ENCODE measurements at places on chromosomes 5 and 9.

GRCh38 chr5:163916376-163916775, 411.0 kb downstream of the MAT2B start:
- H3K36me3 ChIP-seq = no peaks in the 10 kb centered on the region
- DNase-seq = peak; percentile 92
- peak overlapping the region; percentile 22 for H3K4me3 ChIP-seq
- peak overlapping the region; percentile 75 for H3K27ac ChIP-seq

DNA sequence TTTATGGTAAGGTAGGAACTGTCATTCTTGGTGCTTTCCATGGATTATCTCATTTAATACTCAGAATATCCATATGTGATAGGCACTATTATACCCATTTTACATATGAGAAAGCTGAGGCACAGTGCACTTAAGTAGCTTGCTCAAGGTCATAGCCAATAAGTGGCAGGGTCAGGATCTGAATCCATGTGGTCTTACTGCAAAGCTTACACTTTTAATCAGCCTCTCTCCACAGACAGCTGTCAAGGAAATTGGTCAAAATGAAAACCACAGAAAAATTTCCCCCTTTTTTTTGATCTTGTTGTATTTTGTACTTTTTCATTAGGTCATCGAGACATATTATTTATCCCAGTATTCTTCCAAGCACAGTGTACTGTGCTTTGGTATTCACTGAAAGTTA, 78.5 kb downstream of the ERCC6L2 start:
- H3K36me3 ChIP-seq = peaks cover 8% of the 10 kb centered on the region
- DNase-seq = peak; percentile 20
- H3K27me3 ChIP-seq = no peaks in the 10 kb centered on the region
- H3K4me3 ChIP-seq = no peak overlapping the region

DNA sequence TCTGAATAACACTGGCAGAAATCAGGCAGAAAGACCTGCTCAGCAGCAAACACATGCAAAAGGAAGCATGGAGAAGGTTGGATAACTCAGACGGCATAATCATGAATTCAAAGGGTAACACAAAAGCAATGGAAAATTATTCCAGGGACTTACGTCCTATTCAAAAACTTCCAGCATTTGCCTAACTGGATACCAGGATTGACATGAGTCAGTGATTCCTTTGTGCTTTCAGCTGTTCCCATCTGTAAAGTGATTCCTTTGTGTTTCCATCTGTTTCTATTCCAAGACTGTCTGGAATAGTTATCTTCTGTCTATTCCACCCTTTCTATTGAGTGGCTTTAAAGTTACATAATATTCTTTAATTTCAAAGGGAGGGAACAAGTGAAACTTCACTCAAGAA, 1361.7 kb upstream of the CDH9 start:
- H3K27ac ChIP-seq = no peak overlapping the region
- no peak for DNase-seq
- no peaks in the 10 kb centered on the region for H3K27me3 ChIP-seq
- H3K36me3 ChIP-seq = no peaks in the 10 kb centered on the region
- no peak overlapping the region for H3K4me3 ChIP-seq

DNA sequence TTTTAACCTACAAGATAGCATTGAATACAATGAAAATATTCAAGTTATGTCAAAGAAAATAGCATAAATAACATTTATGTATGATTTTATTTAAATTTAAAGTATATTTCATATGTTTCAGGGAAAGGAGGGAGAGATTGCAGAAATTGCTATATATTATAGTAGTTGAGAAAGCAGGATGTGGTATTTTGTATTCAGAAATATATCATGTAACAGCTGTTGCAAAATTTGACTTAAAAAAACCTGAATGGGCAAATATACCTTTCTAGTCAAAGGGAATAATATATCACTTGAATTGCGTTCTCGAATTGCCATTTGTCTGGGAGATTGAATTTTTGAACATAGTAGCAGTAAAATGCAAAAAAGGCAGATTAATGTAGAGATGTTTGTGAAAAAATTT, 80.6 kb downstream of the PAM start:
- no peaks in the 10 kb centered on the region for H3K36me3 ChIP-seq
- H3K27me3 ChIP-seq = no peaks in the 10 kb centered on the region
- H3K4me1 ChIP-seq = peaks cover 42% of the 10 kb centered on the region
- H3K27ac ChIP-seq = no peak overlapping the region
- DNase-seq = no peak

Measured in common myeloid progenitor, CD34-positive (primary cell).